Dermis microvascular lymphatic vessel endothelial cell (primary cell): ENCODE measurements at places on chromosomes 7 and 10.

- no peak for DNase-seq
These were observed 9.6 kb downstream of the IL2RA start for GRCh38 chr10:6052247-6053221.

DNA sequence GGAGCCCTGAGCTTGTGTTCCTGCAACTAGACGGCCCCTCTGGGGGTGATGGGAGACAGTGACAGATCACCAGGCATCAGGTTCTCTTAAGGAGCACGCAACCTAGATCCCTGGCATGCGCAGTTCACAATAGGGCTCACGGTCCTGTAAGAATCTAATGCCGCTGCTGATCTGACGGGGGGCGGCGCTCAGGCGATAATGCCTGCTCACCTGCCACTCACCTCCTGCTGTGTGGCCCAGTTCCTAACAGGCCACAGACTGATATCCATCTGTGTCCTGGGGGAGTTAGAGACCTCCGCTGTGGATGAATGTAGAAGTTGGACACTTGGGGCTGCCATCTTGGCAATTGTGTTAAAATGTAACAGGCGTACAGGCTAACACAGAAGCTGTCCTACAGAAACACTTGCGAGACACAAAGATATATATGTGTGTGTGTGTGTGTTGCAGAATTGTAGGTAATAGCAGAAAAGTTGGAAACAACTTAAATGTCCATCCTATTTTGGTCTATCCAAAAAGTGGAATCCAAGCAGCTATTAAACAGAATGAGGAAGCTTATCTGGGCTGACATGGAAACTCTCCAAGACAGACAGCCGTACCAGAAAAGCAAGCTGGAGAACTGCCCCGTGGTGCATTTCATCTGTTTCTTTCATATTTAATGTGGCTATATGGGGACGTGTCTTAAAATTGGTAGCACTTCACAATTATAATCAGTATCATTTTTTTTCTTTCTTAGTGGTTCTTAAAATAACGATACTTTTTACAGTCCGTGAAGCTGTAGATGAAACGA lies 82.8 kb downstream of the MKI67 start:
- DNase-seq = no peak

- DNase-seq = no peak
These were observed 111.0 kb downstream of the TRIL start for GRCh38 chr7:28847176-28847575.

DNA sequence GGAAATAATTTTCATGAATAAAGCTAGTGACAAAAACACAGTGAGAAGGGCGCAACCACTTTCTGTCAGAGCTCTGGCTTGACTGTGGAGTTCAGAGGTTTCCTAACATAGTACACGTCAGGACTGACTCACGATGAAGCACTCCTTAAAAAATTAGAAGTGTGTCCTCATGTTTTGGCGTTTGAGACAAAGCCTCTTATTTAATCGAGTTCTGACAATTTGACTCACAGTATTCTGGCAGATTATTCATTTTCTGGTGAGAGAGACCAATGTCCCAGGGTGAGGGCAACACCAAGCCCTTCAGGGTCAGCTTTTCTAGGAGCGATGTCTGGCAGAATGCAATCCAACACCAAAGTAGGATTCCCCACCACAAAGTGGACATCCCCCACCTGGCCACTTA lies 108.7 kb downstream of the DIP2C start:
- DNase-seq = no peak

GRCh38 chr7:124856299-124856888 lies 73.2 kb downstream of the POT1 start:
- DNase-seq = peak; percentile 41

DNA sequence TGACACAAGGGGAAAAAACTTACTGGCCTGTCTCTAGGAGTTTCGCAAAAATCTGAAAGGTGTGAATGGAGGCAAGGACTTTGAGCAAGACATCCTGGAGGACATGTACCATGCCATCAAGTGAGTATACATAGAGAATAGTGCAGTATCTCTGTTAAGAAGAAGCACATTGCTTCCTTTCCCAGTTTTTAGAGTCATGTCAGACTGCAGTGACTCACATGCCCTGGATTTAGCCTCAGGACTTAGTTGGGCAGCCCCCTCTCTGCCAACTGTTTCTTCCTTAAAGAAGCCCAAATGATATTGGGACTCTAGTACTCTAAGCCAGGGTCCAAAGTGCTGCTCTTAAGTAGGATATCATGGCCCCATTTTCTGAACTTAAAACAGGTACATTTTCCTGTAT lies 28.1 kb upstream of the NFKB2 start:
- DNase-seq = no peak

DNA sequence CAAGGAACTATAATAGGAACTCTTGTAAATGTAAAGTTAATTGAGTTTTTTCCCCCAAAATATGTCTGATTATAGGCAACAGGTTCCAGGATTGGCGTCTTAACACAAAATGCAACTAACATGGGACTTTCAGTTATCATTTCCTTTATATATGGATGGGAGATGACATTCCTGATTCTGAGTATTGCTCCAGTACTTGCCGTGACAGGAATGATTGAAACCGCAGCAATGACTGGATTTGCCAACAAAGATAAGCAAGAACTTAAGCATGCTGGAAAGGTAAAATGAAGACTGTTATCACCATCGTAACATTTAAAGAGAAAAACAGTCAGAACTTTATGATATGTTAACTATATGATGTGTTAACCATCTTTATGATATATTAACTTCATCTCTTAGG lies 63.7 kb downstream of the SP8 start:
- no peak for DNase-seq

DNA sequence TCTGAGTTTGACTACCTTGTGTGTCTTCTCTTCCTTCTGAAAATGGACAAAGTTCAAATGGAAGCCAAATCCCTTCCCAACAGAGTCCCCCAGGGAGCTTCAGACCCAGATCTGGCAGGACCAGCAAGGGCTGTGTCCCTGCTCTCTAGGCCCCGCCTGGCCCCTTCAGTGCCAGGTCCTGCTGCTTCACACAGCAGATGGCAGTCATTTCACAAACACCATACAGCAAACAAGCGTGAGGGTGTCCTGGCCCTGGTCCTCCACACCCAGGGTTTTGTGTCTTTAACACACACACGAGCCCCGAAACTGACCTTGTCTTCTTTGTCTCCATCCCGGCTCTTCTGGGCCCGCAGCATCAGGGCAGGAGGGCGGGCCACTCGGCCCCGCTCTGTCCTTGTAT lies 145.0 kb downstream of the TCERG1L start:
- DNase-seq = no peak

DNA sequence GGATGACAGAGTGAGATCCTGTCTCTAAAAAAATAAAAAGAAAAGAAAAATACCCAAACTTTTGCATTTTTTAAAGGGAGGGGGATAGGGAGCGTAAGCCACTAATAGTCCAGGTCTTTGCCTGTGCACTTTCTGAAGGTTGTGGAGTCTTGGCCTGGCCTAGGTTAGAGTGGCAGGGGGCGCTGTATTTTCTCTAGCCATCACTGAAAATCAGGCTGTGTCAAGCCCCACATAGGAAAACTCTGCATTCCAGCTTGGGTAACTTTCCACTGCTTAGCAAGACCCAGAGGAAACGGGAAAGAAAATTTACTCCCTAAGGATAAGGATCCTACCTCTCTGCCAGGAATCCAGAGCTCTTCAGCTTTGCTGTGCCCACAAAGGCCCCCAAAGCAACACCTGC lies 10.5 kb upstream of the PAX4 start:
- no peak for DNase-seq

DNA sequence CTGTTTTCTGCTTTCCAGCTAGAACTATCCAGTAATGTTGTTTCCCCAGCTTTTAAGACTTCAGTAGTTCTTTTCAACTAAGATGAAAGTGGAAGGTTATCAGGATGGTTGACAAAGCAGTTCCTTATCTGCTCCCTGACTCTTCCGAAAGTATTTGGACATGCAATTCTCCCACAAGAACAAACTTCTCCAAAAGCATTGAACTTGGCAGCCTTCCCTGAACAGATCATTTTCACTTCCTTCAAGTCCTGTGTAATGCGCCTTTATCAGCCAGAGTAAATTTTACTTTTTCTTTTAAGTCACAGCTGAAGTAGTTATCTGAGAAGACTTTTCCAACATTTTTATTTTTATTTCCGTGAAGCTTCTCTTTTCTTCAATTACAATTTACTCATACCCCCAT lies 39.7 kb downstream of the CDC14C start:
- no peak for DNase-seq

DNA sequence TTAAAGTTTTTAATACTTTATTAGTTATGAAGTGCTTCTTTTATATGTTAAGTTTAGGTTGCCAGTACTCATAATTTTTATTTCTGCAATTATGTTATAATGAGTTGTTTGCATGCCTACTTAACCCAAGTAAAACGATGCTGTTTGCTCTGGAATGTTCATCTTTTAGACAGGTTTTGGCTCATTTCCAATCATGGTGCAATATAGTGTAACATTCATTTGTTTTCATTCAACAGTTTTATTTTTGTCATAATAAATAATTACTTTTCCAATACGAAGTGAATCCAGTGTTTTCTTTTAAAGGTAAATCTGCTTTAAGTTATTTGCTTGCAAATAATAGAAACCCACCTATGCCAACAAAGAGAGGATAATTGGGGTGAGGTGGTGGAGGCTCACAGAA lies 22.1 kb downstream of the ARL5B start:
- no peak for DNase-seq

DNA sequence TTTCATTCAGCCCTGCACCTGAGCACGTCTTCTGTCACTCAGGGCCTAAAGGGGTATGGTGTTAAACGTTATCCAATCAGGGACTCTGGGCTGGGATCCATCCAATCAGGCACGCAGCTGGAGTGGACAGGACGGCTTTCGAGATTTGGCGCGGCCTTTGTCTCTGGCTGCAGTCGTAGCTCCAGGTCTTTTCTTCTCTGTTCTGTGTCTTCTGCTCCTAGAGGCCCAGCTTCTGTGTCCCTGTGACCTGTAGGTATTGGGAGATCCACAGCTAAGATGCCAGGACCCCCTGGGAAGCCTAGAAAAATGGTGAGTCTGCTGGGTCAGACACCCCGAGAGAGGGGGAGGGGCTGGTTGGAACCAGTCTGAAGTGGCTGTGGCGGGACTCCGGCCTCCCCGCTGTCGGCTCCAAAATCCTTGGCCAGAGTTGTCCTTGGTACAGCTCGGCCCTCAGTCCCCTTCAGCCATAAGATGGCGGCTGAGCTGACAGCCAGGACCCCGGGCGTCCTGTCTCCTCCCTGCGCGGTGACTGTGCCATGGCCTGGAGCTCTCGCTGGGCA lies 11.7 kb upstream of the ZNF680 start:
- peak; percentile 39 for DNase-seq

GRCh38 chr10:113131613-113132261 lies 181.7 kb downstream of the TCF7L2 start:
- peak; percentile 50 for DNase-seq

GRCh38 chr7:54465095-54465494 lies 77.1 kb upstream of the VSTM2A start:
- no peak for DNase-seq

DNA sequence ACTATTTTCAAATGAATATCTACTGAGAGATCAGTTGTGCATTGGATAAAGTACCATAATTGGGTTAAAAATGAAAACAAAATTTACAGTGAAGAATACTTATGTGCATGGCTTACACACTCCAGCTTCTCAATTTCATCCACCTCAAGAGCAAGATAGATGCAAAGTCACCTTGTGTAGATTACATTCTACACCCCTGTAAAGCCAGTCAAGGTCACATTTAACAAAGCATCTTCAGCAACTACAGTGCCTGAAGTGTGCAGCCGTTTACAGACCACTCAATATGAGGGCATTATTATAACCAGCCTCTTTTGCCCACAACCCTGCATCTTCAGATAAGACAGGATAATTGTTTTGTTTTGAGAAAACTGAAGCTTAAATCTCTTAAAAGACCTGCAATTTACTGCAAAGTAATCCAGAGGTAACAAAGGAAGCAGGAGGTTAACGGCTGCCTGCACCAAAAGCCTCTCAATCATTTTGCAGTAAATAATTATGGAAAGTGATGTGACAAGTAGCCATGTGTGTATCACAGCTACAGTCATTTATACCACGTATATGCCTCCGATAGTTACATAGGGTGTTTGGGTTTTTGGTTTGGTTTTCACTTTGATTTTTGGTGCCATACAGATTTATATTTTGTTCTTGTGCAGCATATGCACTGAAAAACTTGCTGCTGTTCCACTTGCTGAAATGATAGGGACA lies 4.9 kb downstream of the PURB start:
- DNase-seq = no peak

DNA sequence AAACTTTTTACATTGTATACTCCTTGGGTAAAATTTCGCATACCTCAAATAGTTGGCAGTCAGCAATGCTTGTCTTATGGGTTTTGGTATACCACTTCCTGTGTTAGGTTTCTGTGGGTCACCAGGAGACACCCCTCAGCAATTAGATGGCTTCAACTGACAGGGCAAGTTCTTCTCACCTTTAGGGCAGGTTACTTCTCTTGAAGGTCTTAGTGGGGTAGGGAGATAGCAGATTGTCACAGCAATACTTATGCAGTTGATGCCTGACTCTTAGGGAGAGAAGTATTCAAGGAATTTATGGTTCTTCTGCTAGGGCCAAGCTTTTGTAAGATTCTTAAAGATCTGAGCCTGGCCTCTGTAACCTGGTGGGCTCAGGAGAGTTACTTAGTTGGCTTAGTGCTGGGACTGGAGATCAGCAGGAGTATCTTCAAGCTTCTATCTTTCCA lies 42.9 kb downstream of the MKLN1 start:
- no peak for DNase-seq

GRCh38 chr7:82549616-82550285 lies 106.2 kb upstream of the CACNA2D1 start:
- DNase-seq = no peak

DNA sequence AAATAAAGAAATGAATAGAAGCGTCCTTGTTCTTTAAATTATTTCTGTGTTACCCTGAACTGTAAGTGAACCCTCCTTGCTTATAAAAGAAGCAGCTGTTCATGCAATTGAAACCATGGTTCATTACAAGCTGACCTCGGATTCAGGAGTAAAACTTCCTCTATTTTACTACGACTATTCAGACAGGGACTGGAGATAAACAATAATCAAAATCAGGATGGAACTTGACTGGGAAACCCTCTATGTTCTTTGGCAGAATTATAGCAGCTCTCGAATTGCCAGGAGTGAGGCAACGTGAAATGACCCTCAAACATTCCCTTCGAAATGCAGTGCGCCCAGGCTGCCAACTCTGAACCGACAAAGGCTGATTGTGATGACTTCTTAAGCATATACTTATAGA lies 172.1 kb downstream of the CYP26A1 start:
- no peak for DNase-seq

- DNase-seq = no peak
These were observed 271.2 kb upstream of the IGFBP3 start for GRCh38 chr7:46192271-46192670.

GRCh38 chr7:107891636-107892366 lies 818 bp downstream of the DLD start:
- no peak for DNase-seq

DNA sequence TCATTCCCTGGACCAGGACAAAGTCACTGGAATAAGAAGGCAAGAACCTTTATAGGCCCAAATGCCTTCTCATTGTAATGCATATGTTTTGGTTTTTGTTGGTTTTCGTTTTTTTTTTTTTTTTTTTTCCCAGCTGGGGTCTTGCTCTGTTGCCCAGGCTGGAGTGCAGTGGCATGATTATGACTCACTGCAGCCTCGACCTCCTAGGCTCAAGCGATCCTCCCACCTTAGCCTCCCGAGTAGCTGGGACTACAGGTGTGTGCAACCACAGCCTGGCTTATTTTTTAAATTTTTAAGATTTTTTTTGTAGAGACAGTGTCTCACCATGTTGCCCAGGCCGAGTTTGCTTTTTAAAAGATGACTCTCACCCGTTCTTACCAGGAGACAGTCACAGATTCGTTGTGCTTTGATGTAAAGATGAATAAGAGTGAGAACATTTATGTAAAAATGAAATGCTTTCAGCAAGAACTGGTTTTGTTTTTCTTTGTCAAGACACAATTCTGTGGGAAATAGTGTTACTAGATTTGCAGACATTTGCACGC lies 7.6 kb downstream of the IQCE start:
- no peak for DNase-seq
